OCI-M1 (cell line): ENCODE measurements at places on chromosomes 16 and 17.

- no peak for DNase-seq
These were observed 79.2 kb upstream of the NOG start for GRCh38 chr17:56514264-56514663.

GRCh38 chr17:78289802-78290363 lies 58.5 kb downstream of the TMEM235 start:
- DNase-seq, result peak; percentile 89

GRCh38 chr16:1768061-1768766 lies 3.1 kb downstream of the NME3 start:
- DNase-seq, result no peak

DNA sequence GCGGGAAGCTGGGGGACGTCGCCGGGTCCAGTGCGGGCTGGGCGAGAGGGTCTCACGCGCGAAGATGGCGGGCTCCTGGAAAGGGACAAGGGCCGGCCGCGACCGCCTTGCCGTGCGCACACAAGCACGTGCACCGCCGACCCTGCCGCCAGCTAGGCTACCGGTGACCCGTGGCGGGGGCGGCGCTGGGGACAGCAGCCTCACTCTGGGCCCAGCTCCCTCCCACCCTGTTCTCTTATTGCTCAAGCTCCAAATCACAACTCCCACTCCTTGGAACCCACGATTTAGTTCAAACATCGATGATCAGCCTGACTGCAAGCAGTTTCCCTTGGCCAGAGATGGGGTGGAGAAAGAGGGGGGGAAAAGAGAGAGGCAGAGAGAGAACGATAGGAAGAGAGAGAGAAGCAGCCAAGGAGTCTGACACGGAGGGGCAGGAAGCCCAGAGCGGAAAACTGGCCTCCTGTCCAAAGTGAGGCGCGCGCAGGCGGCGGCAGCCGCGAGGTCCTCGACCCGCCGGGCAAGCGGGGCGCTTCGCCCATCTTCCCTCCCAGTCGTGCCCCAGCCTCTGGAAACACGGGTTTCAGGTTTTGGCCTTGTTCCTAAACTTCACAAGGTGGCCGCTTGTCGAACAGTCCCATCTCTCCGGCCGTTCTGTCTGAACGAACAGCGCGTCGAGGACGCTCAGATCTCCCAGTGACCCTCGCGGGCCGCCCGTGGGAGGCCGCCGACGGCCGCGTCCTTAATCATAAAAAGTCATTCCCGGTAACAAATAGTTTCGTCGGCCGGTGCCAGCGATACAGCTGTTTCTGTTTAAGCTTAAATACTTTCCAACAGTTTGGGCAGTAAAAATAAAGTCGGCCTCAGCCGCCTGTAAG lies 1.7 kb upstream of the CBX8 start:
- no peak for DNase-seq

GRCh38 chr17:73234736-73235135 lies 26.9 kb downstream of the CPSF4L start:
- no peak for DNase-seq

DNA sequence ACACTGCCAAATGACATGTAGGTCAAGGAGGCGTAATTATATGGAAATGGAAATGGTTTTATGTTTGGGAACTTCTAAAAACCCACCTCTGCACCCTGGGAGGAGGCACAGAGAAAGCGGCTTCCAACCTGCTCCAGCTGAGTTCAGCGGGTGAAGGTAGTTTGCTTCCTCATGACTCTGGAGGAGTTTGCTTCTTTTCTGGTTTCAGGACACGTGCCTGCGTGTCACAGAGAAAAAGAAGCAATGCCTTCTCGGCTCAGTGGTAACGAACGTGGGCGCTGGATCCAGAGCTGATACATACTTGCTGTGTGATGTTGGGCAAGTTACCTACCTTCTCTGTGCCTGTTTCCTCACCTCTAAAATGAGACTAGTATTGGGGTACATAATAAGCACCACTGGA lies 22.1 kb downstream of the GPR139 start:
- no peak for DNase-seq

DNA sequence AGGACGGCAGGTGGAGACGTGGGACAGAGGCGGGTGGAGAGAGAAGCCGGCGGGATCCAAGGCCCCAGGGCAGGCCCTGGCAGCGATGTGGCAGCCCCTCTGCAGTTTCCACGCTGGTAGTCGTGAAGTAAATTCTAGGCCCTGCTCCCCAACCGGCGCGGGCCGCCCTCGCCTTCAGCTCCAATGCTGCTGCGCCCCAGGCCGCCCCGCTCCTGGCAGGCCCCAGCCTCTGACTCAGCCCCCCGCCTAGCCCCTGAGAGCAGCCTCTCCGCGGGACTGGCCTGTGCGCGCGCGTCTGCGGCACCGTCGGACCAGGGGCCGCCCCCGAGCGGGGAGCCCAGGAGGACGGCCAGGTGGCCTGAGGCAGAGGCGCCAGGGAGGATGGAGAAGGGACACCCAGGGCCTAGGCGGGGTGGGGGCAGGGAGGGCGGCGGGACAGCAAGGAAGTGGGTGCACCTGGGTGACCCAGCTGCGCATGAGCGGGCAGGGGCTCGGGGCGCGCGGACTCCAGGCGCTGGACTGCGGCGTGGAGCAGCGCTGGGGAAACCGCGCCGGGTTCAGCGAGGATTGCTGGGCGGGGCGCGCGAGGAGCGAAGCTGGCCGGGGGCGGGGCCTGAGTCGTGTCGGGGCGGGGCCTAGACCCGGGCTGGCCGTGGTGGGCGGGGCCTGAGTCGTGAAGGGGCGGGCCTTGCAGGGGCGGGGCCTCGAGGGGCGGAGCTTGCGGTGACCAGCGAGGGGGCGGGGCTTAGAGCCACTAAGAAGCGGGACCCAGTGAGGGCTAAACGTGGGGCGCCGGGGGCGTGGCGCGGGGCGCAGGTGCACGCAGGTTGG lies 29.6 kb downstream of the ZNF778 start:
- DNase-seq, result peak; percentile 89

GRCh38 chr17:43998552-43998951 lies 5.9 kb upstream of the NAGS start:
- DNase-seq, result peak; percentile 74

GRCh38 chr17:50691550-50692447 lies 15.9 kb downstream of the ANKRD40 start:
- no peak for DNase-seq

DNA sequence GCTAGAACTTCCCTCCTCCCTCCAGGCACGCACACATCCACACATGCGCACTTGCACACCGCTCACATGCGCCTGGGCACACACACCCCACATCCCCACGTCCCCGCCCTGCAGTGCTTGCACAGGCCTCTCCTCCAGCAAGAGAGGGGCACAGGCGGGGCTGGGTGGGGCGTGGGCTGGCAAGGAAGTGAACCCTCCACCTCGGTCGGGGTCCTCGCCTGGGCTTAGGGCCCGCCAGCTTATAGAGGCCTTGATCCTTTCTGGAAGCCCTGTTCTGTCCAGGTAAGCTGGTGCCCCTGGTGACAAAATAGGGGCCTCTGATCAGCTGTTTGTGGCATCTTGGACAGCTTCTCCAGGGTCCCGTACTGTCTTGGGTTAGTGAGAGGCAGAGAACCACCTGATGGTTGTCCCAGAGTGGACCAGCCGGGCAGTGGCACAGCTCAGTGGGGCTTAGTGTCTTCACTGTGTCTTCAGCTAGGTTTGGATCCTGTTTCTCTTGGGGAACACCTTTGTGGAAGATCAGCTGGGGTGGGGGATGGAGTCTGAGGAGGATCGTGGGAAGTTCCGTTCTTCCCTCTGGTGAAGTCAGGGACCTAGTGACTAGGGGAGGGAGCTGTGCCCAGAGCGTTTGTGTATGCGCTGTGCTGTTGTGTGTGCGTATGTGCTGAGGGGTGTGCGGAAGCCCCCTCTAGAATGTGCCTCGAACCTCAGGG lies 12.1 kb downstream of the TBX4 start:
- DNase-seq, result no peak

- no peak for DNase-seq
These were observed 78.9 kb downstream of the CMIP start for GRCh38 chr16:81523387-81524115.

GRCh38 chr17:48002916-48003416 lies 32.1 kb downstream of the CDK5RAP3 start:
- DNase-seq, result no peak

DNA sequence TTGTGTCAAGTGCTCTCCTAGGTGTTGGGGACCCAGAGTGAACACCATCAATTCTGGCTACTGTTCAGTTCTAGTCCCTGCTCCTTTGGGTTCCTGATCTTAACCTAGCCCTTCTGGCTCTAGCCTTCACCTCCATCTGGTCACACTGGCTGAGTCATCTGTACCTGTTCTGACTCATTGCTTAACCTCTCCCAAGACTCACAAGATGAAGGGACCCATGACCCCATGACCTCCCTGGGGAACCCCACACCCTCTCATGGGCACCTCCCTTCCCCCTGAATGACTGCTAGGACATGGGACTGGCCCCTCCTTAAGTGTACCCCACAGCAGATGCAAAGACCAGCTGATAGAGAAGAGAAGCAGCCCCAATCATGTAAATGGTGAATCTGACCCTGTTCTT lies 345.8 kb upstream of the CDH5 start:
- DNase-seq, result no peak

GRCh38 chr16:12294471-12294870 lies 317.9 kb downstream of the SNX29 start:
- no peak for DNase-seq

GRCh38 chr17:57555636-57556175 lies 189.4 kb downstream of the CCDC182 start:
- DNase-seq, result no peak

DNA sequence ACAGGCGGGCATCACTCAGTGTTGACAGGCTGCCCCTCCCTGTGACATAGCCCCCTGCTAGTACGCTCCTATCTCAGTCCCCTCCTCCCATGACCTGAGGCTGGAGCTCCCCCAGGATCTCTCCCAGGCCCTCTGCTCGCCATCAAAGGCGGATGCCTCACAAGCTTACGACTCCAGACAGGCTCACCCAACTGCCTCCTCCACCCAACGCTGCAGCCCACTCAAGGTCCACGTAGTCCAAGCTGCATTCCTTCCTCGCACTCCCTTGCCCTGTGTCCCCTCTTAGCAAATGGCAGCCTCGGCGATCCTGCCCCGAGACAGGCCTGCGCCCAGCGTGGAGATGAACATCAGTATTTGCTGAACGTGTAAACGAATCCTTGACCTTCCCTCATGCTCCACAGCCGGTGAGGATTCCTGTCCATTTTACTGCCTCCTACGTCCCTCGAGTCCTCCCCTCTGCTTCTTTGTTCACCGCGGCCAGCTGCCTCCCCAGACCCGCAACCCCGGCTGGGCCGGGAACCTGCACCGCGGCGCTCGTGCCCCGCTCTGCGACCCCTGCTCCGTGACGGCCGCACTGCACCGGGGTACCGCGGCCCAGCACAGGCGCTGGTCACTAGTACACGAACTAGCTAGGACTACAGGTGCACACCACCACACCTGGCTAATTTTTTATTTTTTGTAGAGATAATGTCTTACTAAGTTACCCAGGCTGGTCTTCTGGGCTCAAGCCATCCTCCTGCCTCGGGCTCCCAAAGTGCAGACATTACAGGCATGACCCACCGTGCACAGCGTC lies 838 bp upstream of the TMEM97 start:
- peak; percentile 54 for DNase-seq

DNA sequence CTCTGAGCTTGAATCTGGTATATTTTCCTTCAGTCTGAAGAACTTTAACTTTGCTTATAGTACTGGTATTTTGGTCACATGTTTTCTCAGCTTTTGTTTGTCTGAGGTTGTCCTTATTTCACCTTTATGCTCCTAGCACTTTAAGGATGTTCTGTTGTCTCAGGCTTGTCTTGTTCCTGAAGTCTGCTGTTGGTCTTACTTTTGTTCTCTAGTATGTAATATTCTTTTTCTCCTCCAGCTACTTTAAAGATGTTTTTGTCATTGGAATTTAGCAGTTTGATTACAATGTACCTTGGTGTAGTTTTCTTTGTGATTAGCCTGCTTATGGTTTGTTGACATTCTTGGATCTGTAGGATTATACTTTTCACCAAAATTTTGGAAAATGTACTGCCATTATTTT lies 23.6 kb downstream of the RPTOR start:
- DNase-seq, result no peak

DNA sequence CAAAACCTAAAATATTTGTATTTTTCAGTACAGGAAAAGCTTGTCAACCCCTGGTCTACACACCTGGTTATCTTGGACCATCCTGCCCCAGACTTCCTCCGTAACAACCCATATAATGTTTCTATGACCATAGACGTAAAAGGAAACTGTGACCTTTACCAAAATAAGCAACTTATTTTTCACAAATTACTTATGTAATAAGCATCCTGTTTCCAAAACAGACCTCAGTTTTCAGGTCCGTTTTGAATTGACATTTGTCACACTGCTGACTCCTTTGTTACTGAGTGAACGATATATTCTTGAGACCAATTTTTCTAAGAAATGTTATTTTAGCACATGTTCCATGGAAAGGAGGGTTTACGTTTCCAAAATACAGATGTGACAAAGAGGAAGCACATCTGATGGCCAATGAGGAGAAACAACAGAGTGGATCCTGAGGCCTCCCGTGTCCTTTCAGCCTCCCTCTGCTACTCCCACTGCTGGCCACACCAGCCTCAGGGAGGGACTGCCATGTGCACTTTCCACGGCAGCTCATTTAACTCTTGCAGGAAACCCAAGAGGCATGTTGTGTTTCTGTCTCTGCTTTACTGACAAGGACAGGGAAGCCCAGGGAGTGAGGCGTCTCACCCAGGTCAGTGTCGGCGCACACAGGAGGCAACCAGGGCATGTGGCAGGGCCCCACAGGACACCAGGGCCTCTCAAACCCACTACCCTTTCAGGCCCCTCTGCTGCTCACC lies 20.1 kb upstream of the ALDH3A1 start:
- DNase-seq, result no peak

DNA sequence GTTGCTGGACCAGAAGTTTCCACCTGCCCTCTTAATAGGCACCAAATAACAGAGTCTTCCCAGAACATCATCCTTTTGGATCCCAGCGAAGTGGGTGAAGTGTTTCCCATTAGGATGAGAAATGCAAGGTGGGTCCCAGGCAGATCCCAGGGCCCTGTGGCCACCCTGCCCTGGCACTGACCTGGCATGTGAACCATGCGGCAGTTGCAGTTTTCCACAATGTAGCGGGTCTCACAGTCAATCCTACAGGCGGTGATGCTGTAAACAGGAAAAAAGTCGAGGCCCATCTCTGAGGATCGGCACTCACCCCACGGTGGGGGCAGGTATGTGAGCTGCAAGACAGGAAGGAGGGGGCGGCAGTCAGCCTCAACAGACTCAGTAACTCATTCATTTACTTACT lies 36.4 kb downstream of the SPACA3 start:
- no peak for DNase-seq
